NCI-H460 (cell line): ENCODE measurements at places on chromosomes 5 and 9.

DNA sequence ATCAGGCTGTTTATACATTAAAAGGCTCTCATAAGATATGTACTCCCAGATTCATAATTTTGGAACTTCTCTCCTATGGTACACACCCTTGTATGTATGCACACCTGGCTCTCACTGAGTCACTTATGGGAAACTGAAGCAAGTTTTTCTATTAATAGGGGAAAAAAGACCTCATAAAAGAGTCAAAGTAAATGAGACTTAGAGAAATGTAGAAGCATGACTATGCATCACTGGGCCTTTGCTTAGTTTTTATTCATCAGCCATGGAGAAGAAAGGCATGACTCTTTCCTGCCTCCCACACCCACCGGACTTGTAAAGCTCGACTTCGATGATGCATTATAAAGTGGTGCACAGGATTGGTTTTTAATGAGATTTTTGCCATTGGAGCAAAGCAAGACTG lies 28.2 kb downstream of the MTAP start:
- no peak for DNase-seq

GRCh38 chr9:16626577-16627130 lies 243.8 kb downstream of the BNC2 start:
- peak; percentile 46 for DNase-seq

- peak; percentile 8 for DNase-seq
Measured at GRCh38 chr5:5351288-5351979, 71.0 kb upstream of the ICE1 start.

GRCh38 chr9:95131023-95131943 lies 186.2 kb downstream of the FANCC start:
- DNase-seq, result peak; percentile 64

DNA sequence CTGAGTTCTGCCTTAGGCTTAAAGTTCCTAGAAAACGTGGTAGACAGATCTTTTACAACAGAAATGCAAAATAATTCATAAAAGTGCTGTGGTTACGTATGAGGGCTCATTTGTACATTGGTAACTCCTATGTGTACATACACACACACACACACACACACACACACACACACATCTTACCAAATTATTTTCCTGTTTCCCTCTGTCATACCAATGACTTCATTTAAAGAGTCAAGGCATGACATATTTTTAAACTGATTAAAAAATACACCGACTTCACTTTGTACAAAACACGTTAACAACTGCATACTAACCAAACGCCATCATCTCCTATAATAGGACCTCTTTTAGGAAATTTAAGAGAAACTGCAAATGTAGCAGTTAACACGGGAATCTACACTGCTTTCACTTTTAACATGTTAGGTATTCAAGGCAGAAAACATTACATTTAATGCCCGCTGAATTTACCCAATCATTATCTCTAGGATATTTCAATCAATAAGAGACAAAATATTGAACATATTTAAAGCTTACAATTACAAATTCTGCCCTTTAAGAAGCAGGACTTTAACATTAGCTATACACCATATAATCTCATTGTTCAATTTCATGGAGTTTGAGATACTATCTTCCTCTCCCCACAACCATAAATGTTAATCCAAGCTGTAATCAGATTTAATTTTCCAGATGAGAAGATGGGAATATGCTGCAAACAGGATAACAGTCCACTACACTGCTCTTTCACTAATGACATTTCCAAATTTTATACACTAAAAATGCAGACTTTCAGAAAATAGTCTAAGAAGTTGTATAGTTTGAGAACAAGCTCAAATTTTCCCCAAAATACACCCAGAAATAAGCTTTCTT lies 133.1 kb downstream of the DENND1A start:
- DNase-seq, result no peak

DNA sequence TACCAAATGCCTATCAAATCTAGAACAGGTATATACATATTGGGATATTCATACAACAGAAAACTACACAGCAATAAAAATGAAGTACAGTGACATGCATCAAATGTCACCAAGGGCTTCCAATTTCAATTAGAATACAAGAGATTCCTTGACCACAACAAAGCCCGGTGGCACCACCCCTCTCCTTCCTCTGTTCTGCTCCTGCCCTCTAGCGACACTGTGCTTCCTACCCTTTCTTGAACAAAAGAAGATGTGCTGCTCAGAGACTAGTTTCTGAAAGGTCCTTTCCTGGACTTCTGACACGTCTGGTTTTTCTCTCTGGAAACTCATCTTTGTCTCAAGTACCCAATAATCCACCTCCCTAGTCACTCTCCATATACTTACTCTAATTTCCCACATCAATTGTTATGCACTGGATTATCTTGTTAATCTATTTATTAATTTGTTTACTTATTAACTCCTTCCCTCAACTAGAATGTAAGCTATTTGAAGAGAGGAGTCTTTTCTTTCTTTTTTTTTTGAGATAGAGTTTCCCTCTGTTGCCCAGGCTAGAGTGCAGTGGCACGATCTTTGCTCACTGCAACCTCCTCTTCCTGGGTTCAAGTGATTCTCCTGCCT lies 70.4 kb upstream of the CTSV start:
- DNase-seq, result peak; percentile 53
